ENCODE measurements at places on chromosomes 5 and 9. TPM values are rescaled to one million over a fixed set of nuclear protein-coding genes. Genes with fewer than 3 reads are reported as not detected.
A peak's percentile ranks its signal among the peaks of the same experiment; 100 is the strongest.

The LURAP1L gene
- polyA plus RNA-seq = not detected

DNA sequence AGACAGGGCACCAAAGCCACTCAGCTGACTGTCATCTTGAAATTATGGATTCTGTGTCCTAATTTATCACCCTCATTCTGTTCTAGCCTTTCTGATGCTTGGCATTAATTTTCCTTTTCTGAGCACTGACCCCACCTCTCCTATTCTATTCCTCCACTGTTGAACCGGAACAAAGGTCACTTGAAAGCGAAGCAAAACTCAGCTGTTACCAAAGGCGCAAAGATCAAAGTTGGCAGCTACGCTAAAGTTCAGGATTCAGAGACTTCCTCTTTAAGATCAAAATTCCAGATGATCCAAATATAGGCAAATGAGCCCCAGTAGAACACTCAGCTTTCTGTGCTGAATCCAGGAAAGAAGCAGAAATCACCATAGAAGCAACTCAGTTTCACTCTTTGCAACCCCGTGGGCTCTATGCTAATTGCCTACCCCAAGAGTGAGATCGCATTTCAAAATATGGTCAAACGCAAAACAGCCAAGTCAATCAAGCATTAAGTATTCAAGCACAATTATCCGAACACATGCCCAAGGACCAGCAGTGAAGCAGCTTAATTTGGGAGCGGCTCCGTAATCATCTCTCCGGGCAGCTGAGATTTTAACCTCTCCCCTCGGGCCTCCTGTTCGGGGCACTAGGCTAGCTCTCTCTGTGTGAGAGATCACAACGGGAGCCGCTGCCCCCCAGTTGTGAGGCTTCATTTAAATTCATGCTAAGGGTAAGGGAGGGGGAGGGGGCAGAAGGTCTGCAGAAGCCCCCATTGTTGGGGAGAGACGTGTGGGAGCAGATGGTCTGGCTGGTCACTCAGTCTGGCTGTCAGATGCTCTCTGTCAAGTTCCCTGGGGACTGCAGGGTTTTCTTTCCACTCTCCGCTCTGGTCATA is 288.6 kb downstream of the ELAVL2 start:
- no peak overlapping the region for H3K4me3 ChIP-seq
- H3K36me3 ChIP-seq = no peaks in the 10 kb centered on the region
- DNase-seq = no peak
- H3K4me1 ChIP-seq = peaks cover 6% of the 10 kb centered on the region
- H3K27ac ChIP-seq = no peak overlapping the region

- H3K36me3 ChIP-seq = no peaks in the 10 kb centered on the region
- no peaks in the 10 kb centered on the region for H3K4me1 ChIP-seq
- no peak for DNase-seq
Observed at GRCh38 chr9:89751079-89751825, 146.4 kb downstream of the GADD45G start.

The DEPDC1B gene
- not detected for polyA plus RNA-seq

DNA sequence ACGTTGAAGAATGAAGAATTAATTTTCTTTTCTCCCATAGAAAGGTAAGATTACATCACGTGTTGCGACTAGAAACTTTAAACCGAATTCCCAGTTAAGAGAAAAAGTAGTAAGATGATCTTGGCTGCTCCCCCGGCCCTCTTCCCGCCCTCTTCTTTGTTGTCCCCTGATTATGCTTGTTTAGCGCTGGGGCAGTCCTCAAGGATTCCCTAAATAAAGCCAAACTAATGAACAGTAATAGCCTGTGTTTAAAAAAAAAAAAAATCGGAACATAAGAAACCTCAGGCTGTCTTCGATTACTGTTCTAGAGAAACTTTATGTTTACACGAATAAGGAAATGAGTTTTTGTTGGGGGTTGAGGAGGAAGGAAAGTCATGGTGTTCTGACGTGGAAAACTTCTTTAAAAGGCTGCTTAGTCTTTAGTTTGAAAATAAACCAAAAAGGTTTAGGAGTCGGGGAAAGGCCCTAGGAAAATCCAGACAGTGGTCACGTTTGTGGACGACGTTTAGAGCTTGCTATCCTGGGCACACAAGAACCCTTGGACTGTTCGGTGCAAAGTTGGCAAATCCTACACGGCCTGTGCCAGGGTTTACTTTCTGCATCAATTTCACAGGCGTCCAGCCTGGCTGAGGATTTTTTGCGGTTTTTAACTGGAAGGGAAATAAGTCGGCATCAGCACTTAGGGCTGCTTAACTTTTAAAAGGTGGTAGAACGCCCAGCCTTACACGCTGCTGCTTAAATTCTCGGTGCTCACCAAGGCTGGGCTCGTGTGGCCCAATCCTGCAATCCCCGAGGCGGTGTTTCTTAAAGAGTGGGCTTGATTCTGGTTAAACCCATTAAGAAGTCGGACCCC is 1.1 kb upstream of the MAT2B start:
- no peaks in the 10 kb centered on the region for H3K27me3 ChIP-seq
- peak overlapping the region; percentile 97 for H3K27ac ChIP-seq
- H3K36me3 ChIP-seq = no peaks in the 10 kb centered on the region
- H3K4me1 ChIP-seq = peaks cover 38% of the 10 kb centered on the region

DNA sequence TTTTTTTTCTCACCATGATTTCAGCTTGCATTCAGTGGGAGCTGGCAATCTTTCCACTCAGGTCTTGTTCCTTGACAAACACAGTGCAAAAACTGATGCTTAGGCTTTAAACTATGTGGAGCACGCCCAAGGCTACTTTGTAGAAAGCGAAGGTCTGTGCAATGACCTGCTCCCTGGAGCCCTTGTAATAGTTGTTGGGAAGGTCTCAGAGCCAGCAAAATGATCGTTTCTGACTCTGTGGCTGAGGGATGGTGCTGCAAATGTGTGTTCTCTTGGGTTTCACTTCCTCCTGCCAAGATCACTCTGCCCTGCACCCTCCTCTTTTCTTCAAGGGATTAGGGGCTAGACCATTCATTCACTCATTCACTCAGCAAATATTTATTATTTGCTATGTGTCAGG is 249.7 kb upstream of the MAP3K1 start:
- peak overlapping the region; percentile 45 for H3K4me3 ChIP-seq
- H3K27me3 ChIP-seq = no peaks in the 10 kb centered on the region
- peaks cover 40% of the 10 kb centered on the region for H3K4me1 ChIP-seq
- peak; percentile 66 for DNase-seq
- peaks cover 3% of the 10 kb centered on the region for H3K36me3 ChIP-seq

Measured in naive B cell (primary cell).